Left lung (tissue), 14 donors: ENCODE measurements at places on chromosomes 6 and 20. TPM values are rescaled to one million over a fixed set of nuclear protein-coding genes. Genes with fewer than 3 reads are reported as not detected.

DNA sequence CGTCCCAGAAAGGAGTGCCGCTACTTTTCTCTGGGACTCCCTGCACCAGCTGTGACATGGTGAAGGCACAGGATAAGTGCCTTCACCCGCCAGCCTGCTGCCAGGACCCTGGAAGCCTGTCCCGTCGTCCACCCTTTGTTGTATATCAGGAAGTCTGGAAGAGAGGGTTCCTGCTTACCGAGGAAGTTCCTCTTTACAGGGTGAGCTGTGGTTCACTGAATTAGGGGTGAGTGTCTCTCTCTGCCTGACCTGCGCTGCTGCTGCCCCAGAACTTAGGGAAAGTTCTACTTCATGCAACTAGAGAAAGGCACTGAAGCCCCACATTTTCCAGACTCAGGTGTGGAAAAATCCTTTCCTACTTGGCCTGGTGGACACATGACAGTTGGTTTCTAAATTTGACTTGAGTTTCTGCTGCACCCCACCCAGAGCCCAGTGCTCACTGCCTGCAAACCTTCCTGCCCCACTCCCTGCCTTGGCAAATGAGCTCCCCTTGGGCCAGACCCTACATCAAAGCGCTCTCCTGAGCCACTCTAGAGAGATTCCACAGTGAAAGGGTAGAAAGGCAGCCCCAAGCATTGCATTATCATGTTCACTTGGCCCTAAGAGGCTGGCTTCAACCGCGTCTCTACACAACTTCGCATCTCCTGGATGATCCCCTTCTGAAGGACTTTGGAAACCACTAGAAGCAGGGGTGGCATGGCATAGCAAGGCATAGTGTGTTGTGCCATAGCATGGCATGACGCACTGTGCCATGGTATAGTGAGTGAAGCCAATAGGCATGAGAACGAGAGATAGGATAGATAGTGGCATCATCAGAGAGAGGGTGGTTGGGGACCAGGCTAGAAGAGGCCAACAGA is 215.8 kb upstream of the CDYL start:
- DNase-seq = no peak

DNA sequence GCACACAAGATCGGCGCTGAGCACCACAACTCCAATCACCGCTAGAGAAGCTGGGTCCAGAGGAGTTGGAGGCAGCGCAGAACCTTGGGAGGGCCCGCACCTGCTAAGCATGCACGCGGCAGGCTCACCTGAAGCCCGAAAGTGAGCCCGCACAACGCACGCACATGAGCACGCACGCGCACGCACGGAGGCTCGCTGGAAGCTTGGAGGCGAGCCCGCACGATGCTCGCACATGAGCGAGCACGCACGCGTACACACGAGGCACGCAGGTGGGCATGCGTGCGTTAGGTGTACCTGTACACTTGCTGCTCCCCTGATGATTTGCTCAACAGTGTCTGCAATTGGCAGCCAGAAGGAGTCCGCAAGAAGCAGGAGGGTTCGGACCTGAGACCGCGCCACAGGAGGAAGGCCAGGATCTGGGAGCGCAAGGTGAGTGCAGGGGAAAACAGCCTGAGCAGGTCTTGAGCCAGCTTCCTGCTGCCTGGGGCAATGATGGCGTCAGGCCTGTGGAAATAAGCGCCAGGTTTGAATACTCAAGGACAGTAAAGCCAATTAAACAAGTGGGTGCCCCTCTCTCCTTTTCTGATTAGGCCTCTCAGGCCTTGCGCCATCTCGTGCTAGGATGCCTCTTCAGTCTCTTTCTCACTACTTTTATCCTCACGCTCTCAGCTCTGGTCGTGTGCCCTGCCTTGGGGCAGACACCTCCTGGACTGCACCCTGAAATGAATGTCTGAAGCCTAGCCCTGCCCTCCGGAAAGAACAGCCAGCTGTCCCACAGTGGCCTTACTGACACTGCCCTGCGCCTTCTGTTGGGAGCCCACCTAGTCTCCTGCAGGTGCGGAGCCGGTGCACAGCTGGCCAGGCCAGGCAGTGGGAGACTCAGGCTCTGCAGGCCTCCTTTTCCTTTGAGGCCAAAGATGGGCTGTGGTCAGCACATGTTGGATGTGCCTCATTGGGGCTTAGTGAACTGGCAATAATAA is 340.4 kb downstream of the CDC5L start:
- no peak for DNase-seq

- DNase-seq = no peak
These were observed 382.4 kb upstream of the ADGRB3 start for GRCh38 chr6:68252632-68253031.

GRCh38 chr6:3911614-3912336 is 62.6 kb downstream of the FAM50B start:
- no peak for DNase-seq

DNA sequence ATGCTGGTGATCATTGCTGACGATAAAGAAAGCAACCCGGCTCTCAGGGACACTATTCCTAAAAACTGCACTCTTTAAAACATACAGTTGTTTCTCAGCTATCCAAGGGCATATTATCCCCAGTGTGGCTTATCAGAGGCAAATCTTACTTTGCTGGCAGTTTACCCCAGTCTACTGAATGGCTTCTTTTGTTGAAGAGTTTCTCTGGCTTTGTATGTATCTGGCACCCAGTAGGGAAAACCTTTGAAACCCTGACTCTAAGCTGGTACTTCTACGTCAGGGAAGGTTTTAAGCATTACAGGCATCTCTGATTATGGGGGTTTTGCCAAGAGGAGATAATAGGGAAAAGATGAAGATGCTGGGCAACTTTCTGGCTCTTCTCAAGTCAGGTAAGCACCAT is 637.6 kb upstream of the CHD6 start:
- no peak for DNase-seq

- DNase-seq = no peak
These were observed 491.0 kb downstream of the NKAIN2 start for GRCh38 chr6:124294574-124295200.

- peak; percentile 13 for DNase-seq
These were observed 185.6 kb downstream of the TSHZ2 start for GRCh38 chr20:53157443-53158408.

Gene FRS3
- polyA plus RNA-seq = 8.0 TPM

DNA sequence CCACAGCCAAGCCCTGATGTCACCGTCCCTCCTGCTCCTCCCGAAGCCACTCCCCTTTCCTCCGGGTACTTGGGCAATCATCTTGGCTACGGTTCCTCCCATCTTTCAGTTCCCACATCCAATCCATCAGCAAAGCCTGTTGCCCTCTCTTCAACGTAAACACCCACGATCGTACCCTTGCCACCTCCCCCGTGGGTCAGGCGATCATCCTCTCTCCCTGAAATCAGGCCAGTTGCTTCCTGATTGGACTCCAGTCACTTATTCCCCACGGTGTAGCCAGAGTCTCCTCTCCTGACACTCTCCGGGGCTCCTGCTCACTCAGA is 44.5 kb downstream of the SULF2 start:
- peak; percentile 79 for DNase-seq

DNA sequence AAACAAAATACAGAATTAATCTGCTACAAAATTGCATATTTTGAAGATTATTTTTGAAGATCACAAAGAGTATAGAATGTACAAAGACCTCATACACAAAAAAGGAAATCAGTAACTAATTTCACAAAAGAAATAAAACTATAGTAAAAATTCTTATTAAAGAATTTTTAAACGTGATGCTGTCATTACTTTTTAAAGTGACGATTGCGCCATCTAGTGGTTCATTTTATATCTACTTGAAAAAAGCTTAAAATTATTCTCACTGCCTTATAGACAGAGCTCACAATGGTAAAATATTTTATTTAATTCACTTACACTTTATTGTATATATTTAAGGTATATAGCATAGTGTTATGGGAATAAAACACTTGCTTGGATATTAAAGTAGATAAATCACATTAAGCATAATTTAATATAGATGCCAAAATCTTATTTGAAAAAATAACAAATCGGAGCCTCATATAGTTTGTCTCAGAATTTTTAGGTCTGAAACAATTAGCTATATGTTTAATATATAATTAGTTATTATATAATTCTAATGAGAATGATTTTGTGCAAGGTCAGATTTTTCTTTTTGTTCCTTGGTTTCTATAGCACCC is 128.8 kb downstream of the PHF3 start:
- no peak for DNase-seq

Gene TAP1
- polyA plus RNA-seq = 22.4 TPM

DNA sequence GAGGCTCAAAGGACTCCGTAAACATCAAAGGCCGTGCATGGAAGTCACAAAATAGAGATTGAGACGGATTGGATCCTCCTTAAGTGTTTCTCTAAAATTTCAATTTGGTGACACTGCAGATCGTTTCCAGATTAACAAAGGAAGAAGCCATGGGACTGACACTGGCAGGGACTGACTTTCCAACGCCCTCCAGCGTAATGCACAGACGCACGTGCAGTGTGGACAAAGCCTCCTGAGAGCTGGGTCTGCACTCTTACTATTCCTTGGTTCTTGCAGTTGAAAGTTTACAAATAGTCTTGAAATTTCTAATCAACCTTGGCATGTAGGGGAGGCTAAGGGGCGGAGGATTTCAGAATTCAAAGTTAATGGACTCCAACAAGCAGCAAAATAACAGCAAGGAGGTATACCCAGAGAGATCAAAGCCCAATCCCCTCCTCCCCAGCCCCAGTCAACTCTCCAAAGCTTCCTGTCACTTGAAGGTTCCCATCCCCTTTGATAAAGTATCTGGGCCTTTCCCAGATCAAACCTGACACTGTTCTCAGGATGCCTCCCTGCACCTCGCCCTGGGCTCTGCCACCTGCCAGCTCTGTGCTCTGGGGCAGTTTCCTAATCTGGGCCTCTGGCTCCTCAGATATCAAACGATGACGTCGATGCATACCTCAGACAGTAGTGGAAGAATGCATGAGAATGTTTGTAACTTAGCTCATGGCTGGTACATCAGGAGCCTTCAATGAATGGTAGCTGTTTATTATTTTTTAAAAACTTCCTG is 106.5 kb upstream of the TRAF3IP2 start:
- DNase-seq = no peak

DNA sequence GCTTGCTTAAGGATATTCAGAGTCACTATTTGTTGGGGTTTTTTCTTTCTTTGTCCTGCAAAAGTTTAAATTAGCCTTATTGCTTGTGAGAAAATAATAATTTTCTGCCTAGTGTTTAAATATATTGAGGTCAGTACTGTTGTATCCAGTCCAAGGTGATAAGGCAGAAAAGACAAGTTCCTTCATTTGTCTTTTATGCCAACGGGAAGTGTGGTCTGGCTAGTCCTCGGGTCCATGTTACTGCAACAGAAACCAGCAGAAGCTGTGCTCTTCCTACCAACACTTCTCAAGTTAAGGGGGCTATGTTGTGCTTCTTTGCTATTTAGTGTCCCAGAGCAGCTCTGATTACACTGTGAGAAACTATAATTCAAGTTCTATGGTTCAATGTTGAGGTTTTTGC is 301.1 kb downstream of the TBC1D7 start:
- no peak for DNase-seq

- no peak for DNase-seq
These were observed 127.4 kb downstream of the GJA10 start for GRCh38 chr6:90021711-90022110.

- DNase-seq = no peak
These were observed 164.4 kb upstream of the QKI start for GRCh38 chr6:163250116-163250515.

GRCh38 chr6:112886415-112886814 is 539.3 kb downstream of the RFPL4B start:
- DNase-seq = peak; percentile 5

Gene LZTS3
- 11.8 TPM for polyA plus RNA-seq

- no peak for DNase-seq
These were observed 80.7 kb upstream of the CD83 start for GRCh38 chr6:14036911-14037310.

- no peak for DNase-seq
These were observed 217.5 kb downstream of the TINAG start for GRCh38 chr6:54525731-54526130.

GRCh38 chr6:166898910-166899309 is 57.4 kb downstream of the RNASET2 start:
- DNase-seq = no peak

Gene LRRN4
- polyA plus RNA-seq = 0.31 TPM

DNA sequence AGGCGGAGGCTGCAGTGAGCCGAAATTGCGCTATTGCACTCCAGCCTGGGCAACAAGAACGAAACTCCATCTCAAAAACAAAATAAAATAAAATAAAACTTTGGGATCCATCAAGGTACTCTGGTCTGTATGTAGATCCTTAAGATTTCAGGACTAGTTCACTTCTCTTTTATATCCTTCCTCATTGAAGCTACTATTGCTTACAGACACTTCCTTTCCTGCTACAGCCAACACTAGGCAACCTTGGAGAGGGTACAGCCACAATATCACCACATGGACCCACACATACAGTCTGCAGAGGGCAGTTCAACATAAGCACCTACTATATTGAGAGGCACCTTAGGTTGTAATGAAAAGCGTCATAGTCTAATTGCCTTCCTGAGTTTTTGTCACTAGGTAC is 113.3 kb downstream of the ATXN1 start:
- DNase-seq = no peak

- DNase-seq = no peak
These were observed 3.4 kb upstream of the SYS1 start for GRCh38 chr20:45359406-45360148.

- DNase-seq = no peak
These were observed 115.5 kb downstream of the DOK5 start for GRCh38 chr20:54590856-54591255.

Gene BTN1A1
- polyA plus RNA-seq = 0.32 TPM

GRCh38 chr6:13331516-13332348 is 3.4 kb upstream of the TBC1D7 start:
- DNase-seq = no peak

GRCh38 chr6:84768442-84769174 is 4.2 kb upstream of the TBX18 start:
- no peak for DNase-seq

GRCh38 chr20:40056171-40056570 is 632.9 kb downstream of the MAFB start:
- DNase-seq = no peak

- no peak for DNase-seq
These were observed 43.8 kb downstream of the MAP3K4 start for GRCh38 chr6:161035182-161035980.
